ENCODE measurements at places on chromosomes 3 and 15.
A peak's percentile ranks its signal among the peaks of the same experiment; 100 is the strongest.

- DNase-seq = peak; percentile 28
Observed at GRCh38 chr3:143751643-143752178, 96.6 kb downstream of the SLC9A9 start.

GRCh38 chr3:58411036-58411435 lies 22.6 kb downstream of the PDHB start:
- DNase-seq = no peak

DNA sequence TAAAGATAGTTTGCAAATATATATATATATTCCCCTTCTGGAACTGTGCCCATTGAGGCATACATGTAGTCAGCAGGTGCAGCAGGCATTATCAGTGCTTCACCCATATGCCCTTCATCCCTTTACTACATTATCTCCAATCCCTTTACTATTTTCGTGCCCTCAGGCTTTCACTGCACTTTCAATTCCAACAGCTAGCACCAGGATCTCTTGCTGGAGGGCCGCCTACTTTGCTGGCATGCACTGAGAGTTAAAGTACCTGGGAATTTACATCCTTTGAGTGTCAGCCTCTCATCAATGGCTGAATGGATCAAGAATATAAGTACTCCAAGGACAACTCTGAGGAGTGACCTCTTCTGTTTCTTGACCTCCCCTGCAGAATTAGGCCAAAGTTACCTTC lies 222.1 kb upstream of the CFAP20DC start:
- no peak for DNase-seq

DNA sequence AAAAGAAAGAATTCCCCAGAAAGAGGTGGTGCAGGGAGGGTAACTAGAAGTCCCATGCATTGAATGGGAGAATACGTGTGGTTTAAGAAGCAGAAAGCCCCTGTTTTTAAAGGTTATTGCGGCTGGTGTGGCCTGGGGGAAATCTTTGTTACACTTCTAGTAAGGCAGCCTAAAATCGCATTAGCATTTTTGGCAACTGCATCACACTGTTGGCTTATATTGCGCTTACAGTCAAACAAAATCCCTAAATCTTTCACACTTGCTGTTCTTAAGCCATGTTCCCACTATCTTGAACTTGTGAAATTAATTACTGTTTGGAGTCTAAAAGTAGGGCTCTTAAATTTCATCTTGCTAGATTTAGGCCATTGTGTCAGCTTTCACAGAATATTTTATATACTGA lies 66.0 kb upstream of the GOLIM4 start:
- DNase-seq = peak; percentile 64

DNA sequence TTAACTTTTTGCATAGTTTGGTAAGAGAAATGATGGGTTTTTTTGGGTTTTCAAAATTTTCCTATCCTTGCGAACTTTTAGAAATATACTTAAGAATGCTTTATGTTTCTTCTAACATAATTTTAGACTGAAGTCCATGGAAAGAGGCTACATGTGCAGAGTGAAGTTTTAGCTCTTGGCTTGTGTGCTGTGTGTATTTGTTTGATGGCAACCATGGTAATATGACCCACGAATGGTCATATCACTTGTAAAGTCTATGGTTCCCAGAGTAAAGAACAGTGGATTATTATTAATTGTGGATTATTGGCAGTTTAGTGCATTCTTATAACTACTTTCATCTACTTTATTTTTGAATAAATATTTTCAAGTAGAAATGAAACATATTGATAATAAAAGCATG lies 124.0 kb upstream of the GOLGA6L4 start:
- DNase-seq = peak; percentile 18

All from stomach (tissue), 19 donors.